ENCODE measurements at places on chromosomes 13 and 19.

DNA sequence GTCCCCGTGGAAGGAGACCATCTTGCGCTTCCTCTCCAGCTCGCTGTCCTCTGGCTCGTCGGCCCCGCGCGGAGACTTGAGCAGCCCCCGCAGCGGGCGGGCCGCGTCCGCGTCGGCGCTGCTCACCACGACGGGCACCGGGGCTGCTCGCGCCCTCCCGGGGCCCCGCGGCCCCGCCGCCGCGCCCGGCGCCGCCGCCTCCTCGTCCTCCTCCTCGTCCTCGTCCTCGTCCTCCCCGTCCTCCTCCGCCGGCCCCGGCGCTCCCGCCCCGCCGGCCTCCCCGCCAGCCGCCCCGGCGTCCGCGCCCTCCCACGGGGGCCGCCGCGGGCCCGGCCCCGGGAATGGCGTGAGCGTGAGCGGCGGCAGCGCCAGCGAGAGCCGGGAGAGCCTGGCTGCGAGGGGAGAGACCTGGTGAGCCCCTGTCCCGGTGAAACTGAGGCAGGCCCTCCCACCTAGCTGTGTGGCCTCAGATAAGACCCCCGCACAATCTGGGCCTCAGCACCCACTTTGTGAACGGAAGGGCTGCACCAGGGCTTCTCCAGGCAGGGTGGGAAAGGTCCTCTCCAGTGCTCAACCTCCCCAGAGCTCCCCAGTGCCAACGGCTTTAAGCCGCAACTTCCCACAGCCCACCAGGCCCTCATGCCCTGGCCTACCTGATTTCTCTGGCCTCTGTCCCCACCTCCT, 17.8 kb downstream of the LMTK3 start:
- no peak for DNase-seq

- peak; percentile 46 for DNase-seq
These were observed 154.2 kb downstream of the LHFPL6 start for GRCh38 chr13:39448834-39449233.

- DNase-seq: no peak
These were observed 134.8 kb upstream of the SPRY2 start for GRCh38 chr13:80475718-80476117.

- DNase-seq: no peak
These were observed 31.3 kb downstream of the KDM4B start for GRCh38 chr19:5000120-5000611.

DNA sequence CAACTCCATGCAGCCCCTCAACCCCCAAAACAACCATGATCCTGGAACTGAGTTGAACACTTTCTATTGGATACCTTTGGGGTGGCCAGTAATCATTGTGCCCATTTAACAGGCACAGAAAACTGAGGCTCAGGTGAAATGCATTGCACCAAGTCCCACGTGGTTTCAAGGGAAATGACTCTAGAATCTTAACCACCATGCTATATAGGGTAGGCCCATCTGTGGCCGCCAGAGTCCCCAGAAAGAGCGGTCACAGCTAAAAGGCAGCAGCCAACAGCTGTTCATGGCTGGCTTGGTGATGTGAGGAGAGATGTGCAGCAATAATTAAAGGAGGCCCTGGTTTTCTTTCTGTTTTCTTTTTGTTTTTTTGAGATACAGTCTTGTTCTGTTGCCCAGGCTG, 2.6 kb downstream of the CNN1 start:
- DNase-seq: no peak

DNA sequence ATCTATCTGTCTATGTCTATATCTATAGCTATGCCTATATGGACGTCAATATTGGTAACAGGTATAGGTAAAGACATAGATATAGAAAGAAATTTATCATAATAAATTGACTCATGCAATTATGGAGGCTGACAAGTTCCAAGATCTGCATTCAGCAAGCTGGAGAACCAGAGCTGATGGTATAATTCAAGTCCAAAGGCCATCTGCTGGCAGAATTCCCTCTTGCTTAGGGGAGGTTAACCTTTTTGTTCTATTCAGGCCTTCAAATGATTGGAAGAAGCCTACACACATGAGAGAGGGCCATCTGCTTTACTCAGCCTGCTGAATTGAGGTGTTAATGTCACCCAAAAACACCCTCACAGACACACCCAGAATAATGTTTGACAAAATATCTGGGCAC, 10.8 kb downstream of the RASL11A start:
- DNase-seq: no peak

- no peak for DNase-seq
These were observed 178.0 kb downstream of the KCTD12 start for GRCh38 chr13:76708138-76708688.

- DNase-seq: no peak
These were observed 217.9 kb upstream of the RXFP2 start for GRCh38 chr13:31521435-31521834.

DNA sequence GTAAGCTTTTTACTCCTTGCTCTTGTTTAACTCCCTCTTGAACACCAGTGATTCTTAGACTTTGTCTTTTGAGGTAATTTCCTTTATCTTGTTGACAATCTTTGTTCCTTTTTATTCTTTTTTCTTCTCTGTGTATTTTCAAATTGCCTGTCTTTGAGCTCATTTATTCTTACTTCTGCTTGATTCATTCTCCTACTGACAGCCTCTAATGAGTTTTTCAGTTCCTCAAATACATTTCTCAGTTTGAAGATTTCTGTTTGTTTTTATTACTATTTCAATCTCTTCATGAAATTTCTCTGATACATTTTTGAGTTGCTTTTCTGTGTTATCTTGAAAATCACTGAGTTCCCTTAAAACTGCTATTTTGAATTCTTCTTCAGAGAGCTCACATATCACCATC, 154.1 kb downstream of the ATP8A2 start:
- DNase-seq: no peak

- DNase-seq: peak; percentile 77
These were observed 192.6 kb downstream of the DLEU7 start for GRCh38 chr13:50650592-50651504.

- no peak for DNase-seq
These were observed 814 bp downstream of the NBEA start for GRCh38 chr13:34942732-34943435.

DNA sequence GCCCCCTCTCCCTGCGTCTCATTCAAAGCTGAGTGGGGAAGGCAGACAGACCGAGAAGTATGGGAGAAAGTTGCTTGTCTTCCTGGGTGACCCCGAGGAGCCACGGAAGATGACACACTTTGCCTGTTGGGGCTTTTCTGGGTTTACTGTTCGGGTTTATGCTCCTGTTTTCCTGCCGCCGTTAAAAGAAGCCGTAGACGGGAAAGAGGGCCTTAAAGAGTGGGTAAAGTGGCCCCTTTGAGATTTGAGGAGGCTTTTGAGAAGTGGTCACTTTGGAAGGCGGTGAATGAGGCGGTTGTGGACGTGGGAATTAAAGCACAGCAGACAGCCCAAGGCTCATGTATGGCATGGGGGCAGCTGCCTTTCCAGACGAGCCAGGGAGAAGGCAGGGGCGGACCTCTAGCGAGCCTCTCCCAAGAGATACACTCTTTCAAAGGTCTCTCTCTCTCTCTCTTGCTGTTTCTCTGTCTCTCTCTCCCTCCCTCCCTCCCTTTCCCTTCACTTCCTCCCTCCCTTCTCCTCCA, 493 bp upstream of the LHFPL6 start:
- DNase-seq: peak; percentile 34

GRCh38 chr13:110023729-110024644, 237.6 kb upstream of the IRS2 start:
- DNase-seq: peak; percentile 83

DNA sequence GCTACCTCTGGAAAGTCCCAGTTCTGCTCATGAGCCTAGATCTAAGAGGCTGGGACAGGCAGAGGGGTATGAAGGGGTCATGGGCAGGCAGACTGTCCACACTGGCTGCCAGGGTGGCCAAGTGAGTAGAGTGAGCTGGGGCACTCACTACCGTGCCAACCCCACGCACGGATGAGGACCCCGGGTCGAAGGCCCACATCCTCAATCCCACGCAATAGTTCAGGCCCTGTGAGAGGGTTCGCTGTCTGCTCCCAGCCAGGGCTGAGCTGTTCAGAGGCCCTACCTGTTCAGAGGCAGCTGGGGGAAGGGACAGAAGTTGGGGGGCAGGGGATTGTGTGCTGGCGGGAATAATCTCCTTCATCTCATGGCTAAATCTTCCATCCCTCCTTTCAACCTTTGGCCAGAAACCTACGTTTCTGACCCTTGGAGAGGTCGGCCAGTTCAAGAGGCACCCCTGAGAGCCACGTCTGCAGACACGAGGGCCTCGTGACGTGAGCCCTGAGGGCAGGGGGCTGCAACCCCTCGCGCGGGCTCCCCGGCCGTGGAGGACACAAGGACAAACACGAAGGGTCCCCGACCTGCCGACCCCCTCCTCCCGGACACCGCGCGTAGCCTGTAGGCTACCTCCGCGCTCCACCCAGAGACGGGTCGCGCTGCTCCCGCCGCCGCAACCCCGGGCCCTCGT, 1.0 kb upstream of the RPS5 start:
- DNase-seq: no peak

- no peak for DNase-seq
These were observed 213.7 kb downstream of the NALCN start for GRCh38 chr13:101202590-101202989.

- DNase-seq: peak; percentile 87
These were observed 1.5 kb upstream of the GADD45B start for GRCh38 chr19:2474232-2475017.

- DNase-seq: peak; percentile 47
These were observed 892.9 kb downstream of the EFNB2 start for GRCh38 chr13:105642511-105642958.

DNA sequence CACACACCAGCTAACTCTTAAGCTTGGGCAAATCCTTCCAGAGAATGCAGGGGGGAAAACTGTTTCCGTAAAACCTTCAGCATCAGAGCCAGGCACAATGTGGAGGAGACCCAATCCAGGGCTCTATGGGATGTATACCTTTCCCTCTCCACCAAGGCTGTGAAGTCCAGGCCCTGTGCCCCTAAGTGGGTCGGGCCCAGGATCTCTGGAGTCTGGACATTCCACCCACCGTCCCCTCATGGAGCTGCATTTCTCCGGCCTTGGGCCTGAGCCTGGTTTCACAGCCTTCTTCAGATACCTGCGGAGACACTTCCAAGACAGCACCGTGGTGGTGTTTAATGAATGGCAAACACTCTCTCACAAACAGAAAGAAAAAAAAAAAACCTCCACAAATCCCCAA, 186.2 kb downstream of the URI1 start:
- no peak for DNase-seq

DNA sequence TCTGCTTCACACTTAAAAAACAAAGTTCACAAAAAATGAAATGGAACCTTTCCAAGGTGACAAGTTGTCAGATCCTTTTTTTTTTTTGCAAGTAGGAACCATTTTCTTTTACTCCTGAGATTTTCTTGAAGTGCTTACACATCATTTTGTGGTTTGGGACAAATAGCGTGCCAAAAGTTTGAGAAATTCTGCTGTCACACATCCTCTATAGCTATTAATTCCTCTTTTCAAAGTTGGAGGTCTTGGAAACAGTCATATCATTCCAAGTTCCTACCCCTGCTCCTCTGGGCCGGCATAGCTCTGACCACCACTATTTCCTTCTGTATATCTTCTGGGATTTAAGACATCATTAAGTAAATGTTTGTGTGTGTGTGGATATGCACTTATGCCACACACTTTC, 421.6 kb upstream of the SLC10A2 start:
- no peak for DNase-seq

GRCh38 chr19:280541-281009, 10.6 kb downstream of the PLPP2 start:
- no peak for DNase-seq

DNA sequence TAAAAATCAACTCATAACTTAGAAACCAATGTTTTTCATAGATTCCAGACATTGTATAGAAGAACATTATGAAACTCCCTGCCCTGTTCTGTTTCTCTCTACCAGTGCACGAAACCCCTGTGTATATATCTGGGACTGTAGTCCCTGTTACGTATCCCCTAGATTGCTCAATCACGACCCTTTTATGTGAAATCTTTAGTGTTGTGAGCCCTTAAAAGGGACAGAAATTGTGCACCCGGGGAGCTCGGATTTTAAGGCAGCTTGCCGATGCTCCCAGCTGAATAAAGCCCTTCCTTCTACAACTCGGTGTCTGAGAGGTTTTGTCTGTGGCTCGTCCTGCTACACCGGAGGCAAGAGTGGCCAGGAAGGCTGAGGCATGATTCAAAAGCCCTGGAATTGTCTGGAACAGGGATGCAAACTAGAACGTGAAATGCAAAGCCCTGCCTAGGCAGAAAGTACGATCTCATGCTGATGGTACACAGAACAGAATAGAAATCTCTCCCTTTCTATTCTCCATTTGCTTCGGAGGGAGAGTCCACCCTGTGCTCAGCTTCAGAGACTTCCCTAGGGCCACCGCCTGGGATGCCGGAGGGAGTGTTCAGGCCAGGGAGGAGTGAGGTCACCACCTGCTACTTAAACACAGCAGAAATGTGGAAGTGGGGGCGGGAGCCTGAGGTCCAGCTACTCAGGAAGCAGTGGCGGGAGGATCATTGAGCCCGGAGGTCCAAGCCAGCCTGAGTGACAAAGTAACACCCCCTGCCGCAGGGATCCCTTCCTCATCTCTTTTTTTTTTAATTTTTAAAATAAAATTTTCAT, 758 bp upstream of the ZNF888 start:
- peak; percentile 45 for DNase-seq

GRCh38 chr13:44231786-44232516, 141.7 kb upstream of the SERP2 start:
- peak; percentile 98 for DNase-seq

- DNase-seq: no peak
These were observed 214.3 kb downstream of the FOXO1 start for GRCh38 chr13:40452038-40452666.

GRCh38 chr13:40189426-40189825, 477.0 kb downstream of the FOXO1 start:
- no peak for DNase-seq

DNA sequence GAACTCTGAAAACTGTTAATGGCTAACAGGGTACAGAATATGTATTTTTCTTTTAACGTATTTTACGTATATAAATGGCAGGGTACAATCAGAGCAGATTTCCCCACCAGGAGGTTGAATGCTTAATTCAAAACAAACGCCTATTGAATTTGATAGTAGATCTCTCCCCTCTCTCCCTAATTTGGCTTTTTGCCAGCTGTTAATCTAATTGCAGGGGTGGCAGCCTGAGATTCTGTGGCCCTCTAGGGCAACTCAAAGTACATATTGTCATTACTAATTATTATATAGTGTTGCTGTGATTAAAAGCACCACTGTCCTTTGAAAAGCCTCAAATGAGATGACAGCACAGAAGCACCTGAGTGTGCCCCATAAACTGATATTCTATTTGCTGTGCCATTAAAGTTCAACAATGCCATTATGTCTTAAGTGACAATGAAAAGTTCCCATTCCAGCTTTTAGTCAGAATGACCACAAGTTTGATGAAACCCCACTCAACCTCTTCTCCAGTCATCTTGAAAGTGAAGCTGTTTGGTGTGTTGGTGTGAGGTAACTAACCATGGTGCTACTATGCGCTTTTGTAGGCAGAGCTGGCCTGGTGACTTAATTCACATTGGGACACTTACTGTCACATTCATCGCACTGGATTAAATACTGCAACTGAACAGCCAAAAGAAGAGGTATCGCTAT, 351.4 kb downstream of the KCNRG start:
- no peak for DNase-seq

GRCh38 chr13:113125506-113126264, 3.1 kb downstream of the F10 start:
- no peak for DNase-seq

- peak; percentile 88 for DNase-seq
These were observed 79.6 kb upstream of the DOCK9 start for GRCh38 chr13:99057310-99057975.

- DNase-seq: peak; percentile 70
These were observed 131.6 kb downstream of the COG6 start for GRCh38 chr13:39787086-39787487.

Measured in iris pigment epithelial cell (primary cell).